ENCODE measurements at places on chromosomes 2 and 18.

GRCh38 chr2:212360068-212360460 is 178.5 kb downstream of the ERBB4 start:
- DNase-seq = no peak

DNA sequence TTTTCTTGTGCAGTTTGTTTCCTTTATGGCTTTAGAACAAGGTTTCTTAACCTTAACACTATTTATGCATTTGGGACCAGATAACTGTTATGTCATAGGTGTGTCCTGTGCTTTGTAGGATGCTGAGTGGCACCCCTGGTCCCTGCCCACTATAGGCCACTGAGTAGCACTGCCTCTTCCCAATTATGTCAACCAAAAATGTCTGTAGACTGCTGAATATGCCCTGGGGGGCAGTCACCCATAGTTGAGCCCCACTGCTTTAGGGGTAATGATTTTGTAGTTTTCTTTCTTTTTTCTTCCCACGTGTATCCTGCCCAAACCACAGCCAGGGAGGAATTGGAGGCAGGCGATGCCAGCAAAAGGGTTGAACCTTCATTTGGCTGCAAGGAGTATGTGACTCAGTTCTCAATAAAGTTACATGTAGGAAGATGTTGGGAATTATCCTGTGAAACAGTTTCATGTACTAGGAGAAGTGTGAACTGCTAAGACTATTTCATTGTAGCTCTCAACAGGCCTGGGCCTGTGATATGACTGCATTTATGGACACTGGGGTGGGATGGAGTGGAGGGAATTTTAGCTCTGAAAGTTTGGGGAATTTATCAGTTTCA is 65.7 kb downstream of the FMNL2 start:
- DNase-seq = no peak

DNA sequence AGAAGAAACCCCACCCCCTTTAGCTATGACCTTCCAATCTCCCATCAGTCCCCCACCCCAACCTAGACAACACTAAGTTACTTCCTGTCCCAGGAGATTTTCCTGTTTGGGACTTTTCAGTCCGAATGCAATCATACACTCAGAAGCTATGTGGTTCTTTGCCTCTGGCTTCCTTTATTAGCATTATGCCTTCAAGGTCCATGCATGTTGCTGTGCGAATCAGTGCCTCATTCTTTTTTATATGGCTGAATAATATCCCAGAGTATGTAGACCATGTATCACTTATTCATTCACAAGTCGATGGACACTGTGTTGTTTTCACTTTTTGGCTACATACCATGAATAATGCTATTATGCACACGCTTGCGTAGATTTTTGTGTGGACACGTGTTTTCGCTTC is 292.1 kb upstream of the HDAC4 start:
- no peak for DNase-seq

DNA sequence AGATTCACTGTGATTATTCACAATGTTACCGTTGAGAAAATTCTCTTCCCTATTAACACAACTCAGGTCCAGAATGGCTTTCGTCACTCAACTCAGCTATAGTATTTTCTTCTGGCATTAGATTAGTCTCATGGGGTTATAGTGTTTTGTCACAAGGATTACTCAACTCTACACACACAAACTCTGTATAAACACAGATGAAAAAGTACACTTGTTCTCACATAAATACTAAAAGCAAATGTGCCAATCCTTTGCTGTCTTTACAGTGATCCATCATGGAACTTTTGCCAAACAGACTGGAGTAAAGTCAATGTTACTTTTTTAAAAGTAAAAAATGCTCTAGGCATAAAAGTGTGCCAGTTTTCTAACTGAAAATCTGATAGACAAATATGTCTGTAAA is 267.6 kb downstream of the RBM43 start:
- DNase-seq = no peak

DNA sequence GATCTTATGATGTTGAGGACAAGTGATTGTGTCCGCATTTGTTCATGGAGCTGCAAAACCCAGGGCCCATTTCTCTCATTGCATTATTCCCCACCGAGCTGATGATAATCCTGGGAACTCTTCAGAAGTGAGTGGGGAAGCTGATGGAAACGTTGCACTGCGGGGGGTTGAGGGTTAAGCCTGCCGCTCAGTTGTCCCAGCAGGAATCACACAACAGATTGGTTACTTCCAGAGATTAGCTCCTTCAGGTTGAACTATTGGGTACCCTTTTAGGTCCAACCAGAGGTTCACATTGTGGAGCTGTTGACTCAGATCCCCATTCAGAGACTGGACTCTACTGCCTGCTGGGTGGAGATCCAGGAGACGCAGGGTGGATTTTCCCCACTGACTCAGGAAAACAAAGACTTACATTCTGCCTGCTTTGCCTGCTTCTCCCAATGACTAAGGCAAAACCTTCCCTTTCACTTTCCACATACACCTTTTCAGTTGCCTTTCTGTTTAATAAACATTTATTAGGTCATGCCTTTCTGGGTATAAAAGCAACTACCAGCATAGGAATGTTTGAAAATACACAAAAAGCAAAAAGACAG is 286.4 kb downstream of the TXNL1 start:
- no peak for DNase-seq

DNA sequence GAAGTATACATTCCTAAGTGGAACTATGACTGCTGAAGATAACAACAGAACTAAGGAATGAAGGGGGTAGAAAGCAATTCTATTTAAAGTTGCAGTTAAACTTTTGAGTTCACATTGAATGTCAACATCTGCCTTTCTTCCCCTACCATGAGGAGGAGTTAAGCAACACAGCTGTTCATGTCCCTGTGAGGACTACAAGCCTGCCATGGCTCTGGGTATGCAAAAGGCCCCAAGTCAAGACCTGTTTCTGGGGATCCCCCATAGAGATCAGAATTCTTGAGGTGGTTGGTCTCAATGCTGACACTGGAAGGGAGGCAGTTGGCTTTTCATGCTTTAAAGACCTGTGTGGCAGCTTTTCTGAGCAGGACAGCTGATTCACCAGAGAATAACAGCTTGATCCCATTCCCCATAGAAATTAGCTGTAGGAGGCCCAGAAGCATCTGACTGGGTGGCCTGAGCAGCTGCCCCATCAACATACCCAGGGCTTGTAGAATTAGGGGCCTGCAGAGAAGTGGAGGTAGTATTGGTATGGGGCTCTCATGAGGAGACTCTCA is 131.0 kb downstream of the SETBP1 start:
- no peak for DNase-seq

GRCh38 chr18:50127516-50128210 is 67.3 kb downstream of the MYO5B start:
- no peak for DNase-seq

GRCh38 chr2:15348045-15348444 is 213.1 kb downstream of the NBAS start:
- no peak for DNase-seq

- DNase-seq = no peak
Measured at GRCh38 chr2:29485117-29485516, 369.9 kb downstream of the CLIP4 start.

GRCh38 chr18:58132595-58133261 is 88.7 kb downstream of the NEDD4L start:
- DNase-seq = no peak

DNA sequence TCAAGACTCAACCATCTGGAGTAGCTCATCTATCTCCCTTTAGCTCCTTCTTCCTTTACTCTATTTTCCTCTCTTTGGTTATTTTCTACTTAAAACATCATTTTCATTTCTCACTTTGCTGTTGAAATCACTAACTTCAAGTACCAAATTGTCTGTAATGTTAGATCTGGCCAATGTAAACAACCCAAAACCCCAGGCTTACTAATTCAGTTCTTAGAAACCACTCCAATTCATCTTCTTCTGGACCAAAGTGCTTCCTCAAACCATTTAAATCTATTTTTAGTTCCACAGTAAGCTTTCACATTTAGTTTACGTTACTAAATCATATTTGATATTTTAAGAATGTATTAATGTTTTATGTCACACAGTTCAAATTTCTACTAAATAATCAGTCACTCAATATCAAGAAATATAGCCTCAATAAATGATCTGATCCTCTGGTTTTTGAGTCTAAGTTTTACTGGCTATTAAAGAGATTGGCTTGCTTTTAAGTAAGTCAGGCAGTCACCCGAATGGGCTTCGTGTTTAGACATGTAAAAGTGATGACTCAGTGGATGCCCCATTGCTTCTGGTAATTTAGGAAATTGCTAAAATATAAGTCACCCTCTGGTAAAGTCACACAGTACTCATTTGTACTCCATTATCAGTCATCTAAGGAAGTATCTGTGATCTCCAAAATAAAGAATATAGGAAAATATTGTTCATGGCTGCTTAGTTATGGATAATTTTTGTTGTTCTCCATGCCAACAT is 527.2 kb upstream of the SOX11 start:
- DNase-seq = no peak

- DNase-seq = no peak
Measured at GRCh38 chr18:45349019-45349418, 266.3 kb upstream of the SLC14A2 start.

DNA sequence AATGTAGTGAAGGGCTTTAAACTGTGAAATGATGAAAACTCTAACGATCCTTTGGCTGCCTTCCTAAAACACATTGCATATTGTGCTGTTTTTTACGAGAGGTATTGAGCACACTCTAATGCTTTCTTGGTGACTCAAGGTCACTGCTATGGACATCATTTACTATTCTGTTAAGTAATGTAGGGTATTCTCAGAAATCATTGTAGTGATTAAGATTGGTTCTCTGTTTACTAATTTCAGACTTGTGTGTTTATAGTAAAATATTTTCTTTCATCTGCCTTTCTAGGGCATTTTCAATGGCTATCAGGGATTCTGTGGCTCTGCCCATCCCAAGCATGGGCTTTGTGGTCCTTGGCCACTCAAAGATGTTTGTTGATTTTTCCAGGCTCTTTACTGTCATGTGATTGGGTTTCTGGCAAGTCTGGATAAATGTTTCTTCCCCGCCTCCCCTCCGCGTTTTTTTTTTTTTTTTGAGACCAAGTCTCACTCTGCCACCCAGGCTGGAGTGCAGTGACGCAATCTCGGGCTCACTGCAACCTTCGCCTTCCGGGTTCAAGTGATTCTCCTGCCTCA is 29.3 kb downstream of the UBE2F start:
- no peak for DNase-seq

GRCh38 chr2:106332054-106332453 is 136.2 kb downstream of the RGPD3 start:
- DNase-seq = no peak

GRCh38 chr2:203155406-203155805 is 83.4 kb upstream of the CYP20A1 start:
- no peak for DNase-seq

- no peak for DNase-seq
Measured at GRCh38 chr2:128486640-128487375, 168.1 kb upstream of the HS6ST1 start.

- no peak for DNase-seq
Measured at GRCh38 chr2:236758406-236758805, 188.8 kb downstream of the ACKR3 start.

DNA sequence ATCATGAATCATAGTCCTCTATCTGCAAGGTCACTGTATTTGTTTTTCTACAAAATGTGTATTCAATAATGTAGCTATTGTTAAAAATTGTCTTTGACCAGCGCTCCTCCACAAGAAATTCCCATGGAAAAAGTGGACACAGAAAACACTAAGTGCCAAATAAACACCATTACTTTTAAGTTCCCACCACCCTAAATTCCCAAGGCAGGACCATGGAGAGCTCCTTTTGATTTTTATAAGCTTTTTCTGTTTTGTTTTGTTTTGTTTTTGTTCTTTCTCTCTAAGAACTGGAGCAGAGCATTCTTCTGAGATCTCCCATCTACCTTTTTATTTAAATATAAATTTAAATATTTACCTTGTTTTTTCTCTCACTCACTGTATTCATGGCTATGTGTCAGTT is 44.5 kb downstream of the LRATD1 start:
- DNase-seq = no peak

DNA sequence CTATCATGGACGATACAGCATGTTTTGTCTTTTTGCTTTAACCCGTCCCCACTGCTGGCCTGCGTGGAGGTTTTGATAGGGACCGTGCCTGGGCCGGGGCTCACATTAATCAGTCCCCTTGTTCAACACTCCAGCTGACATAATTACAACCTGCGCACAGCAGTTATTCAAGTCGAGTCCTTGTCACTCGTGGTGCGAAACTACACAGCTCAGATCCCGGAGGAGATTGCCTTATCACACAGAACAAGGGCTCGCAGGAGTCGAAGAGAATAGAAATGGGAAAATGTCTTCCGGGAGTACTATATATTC is 304.4 kb downstream of the ZNF407 start:
- DNase-seq = no peak

DNA sequence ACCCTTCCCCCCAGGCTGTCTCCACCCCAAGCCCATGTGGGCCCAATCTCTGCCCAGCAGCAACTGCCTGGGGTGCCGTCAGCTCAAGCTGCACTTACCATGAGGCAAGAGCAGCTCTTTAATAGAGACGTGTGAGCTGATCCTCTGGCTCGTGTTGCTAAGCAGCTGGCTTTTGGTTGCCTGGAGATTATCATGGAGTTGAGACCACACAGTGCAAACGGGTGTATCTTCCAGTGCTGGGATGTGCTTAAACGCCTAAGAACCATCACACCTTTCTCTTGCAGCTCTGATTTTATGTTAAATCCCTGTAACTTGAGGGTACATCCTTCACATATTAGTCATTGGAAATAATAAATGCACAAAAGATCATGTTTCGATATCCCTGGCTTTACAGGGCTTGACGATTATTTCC is 271.1 kb downstream of the PRKCE start:
- no peak for DNase-seq

- no peak for DNase-seq
Measured at GRCh38 chr2:36031471-36031870, 324.1 kb upstream of the CRIM1 start.

- DNase-seq = no peak
Measured at GRCh38 chr2:216578325-216578724, 54.9 kb upstream of the IGFBP2 start.

DNA sequence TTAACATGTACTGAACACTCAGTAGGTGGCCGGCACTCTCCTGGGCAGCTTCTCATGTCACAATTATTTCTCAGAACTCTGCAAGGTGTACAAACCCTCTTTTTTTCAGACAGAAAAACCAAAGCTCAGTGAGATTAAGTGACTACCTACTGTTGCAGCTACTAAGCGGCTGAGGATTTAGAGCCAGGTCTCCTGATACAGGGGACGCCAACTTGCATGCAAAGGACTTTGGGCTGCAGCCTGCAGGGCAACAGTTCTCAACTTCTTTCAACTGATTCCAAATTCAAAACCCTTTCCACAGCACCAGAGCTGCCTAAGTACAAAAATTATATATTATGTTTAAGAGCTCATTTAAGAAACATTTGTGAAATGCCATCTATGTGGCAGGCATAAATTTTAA is 177.6 kb downstream of the SUCLG1 start:
- no peak for DNase-seq

DNA sequence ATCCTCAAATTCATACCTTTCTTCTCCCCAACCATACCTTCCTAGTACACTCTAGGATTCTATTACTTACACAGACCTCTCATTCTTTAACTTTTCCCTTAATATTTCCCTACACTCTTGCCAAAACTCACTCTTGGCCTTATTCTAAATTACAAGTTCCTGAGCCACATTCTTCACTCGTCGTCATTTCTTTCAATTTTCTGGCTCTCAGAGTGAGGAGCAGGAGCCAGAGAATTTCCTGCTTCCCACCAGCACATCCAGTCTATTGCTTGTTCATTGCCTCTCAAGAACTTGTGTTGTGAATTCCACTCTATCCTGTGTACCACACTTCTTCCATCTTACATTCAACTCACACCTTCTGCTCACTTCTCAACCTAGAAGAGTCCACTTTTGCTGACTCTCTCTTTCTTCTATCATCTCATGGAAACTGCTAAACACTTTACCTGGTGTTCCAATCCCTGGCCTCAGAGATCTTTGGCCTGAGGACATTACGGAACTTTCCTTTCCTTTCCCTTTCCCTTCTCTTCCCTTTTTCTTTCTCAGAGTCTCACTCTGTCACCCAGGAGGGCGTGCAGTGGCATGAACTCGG is 171.6 kb downstream of the PLCL1 start:
- DNase-seq = no peak

Measured in GOT3 (cell line).